ENCODE measurements at places on chromosomes 2 and 18. TPM values are rescaled to one million over a fixed set of nuclear protein-coding genes. Genes with fewer than 3 reads are reported as not detected.

- no peak for DNase-seq
Observed at GRCh38 chr2:128369108-128369555, 50.5 kb upstream of the HS6ST1 start.

ANKRD30B gene
- total RNA-seq: 0.67 TPM

DTNA gene
- total RNA-seq: 0.22 TPM

GRCh38 chr2:148876202-148876594 is 1.2 kb downstream of the KIF5C start:
- DNase-seq: no peak

MC4R gene
- not detected for total RNA-seq

GRCh38 chr18:1916869-1917523 is 654.3 kb downstream of the METTL4 start:
- no peak for DNase-seq
